ENCODE measurements at places on chromosomes 2 and 18.

GRCh38 chr2:179021258-179021657, 28.7 kb downstream of the CCDC141 start:
- no peak overlapping the region for H3K27ac ChIP-seq
- DNase-seq, result no peak
- H3K36me3 ChIP-seq, result no peaks in the 10 kb centered on the region
- H3K4me3 ChIP-seq, result no peak overlapping the region
- H3K27me3 ChIP-seq, result no peaks in the 10 kb centered on the region
- peaks cover 22% of the 10 kb centered on the region for H3K4me1 ChIP-seq

- no peak overlapping the region for H3K27ac ChIP-seq
- H3K4me1 ChIP-seq, result no peaks in the 10 kb centered on the region
- H3K4me3 ChIP-seq, result no peak overlapping the region
- no peaks in the 10 kb centered on the region for H3K27me3 ChIP-seq
- no peak for DNase-seq
Observed at GRCh38 chr2:22795287-22795866, 589.6 kb upstream of the KLHL29 start.

- no peak overlapping the region for H3K27ac ChIP-seq
- no peaks in the 10 kb centered on the region for H3K36me3 ChIP-seq
- DNase-seq, result no peak
- no peaks in the 10 kb centered on the region for H3K4me1 ChIP-seq
- H3K4me3 ChIP-seq, result no peak overlapping the region
- no peaks in the 10 kb centered on the region for H3K27me3 ChIP-seq
Observed at GRCh38 chr2:71792926-71793761, 339.8 kb downstream of the DYSF start.

DNA sequence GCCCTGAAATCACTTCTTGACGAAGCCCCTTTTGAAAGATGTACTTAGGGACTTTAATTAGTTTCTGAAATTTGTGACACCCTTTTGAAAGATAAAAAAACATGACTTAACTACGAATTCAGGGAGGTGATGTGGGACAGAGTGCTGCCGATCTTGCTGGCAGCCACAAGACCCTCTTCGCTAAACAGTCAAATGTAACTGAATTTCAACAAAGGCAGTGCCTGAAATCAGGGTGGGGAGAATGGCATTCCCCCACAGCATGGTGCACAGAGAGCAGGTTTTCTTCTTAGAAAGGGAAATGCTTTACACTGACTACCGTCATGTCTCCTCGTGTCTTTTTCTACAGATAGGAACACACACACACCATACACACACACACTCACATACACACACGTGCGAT, 640.2 kb upstream of the POU3F3 start:
- H3K27me3 ChIP-seq, result no peaks in the 10 kb centered on the region
- no peak overlapping the region for H3K4me3 ChIP-seq
- no peaks in the 10 kb centered on the region for H3K36me3 ChIP-seq
- DNase-seq, result no peak

DNA sequence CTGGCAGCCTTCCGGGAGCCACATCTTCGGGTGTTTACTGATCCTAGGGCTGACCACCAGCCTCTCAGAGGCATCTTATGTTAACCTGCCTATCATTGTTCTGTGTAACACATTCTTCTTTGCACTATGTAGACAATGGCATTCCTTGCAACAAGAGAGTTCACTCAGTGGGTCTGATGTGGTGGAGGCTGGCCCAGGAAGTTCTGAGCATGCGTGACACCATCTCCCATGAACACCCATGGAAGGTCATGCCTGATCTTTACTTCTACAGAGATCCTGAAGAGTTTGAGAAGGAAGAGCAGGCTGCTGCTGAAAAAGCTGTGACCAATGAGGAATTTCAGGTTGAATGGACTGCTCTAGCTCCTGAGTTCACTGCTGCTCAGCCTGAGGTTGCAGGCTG, 15.3 kb upstream of the ALMS1 start:
- H3K36me3 ChIP-seq, result no peaks in the 10 kb centered on the region
- DNase-seq, result no peak
- H3K4me3 ChIP-seq, result no peak overlapping the region
- H3K27ac ChIP-seq, result no peak overlapping the region
- no peaks in the 10 kb centered on the region for H3K4me1 ChIP-seq
- H3K27me3 ChIP-seq, result no peaks in the 10 kb centered on the region

DNA sequence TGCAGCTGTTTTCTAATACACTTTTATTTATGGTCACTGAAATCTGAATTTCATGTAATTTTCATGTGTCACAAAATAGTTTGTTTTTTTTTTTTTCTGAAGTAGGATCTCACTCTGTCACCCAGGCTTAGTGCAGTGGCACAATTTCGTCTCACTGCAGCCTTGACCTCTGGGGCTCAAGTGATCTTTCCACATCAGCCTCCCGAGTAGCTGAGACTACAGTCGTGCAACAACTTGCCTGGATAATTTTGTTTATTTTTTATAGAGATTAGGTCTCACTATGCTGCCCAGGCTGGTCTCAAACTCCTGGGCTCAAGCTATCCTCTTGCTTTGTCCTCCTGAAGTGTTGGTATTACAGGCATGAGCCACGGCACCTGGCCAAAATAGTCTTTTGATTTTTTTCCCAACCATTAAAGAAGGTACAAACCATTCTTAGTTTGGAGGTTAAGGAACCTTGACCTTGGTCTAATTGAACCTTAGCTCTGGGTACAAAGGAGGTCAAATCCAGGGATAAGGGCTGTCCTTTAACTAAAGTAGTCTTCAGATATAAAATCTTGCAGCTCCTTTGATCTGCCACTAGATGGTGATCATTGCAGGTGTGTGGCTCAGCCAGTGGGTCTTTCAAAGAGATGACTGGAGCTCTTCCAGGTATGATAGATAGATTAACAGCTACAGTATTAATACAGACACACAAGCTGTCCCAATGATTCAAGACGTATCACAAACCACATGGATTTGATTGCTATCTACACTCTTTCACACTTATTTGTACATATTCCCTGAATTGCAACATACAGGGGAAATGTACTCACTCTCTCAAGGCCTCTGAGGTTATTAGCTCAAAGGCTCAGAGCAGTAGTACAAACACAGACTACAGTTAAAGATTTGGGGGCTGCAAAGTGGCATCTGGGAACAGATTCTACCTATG, 4.7 kb upstream of the KRCC1 start:
- H3K4me3 ChIP-seq, result no peak overlapping the region
- no peaks in the 10 kb centered on the region for H3K27me3 ChIP-seq
- H3K36me3 ChIP-seq, result no peaks in the 10 kb centered on the region

- no peaks in the 10 kb centered on the region for H3K36me3 ChIP-seq
- H3K27ac ChIP-seq, result no peak overlapping the region
- H3K4me3 ChIP-seq, result no peak overlapping the region
- no peaks in the 10 kb centered on the region for H3K27me3 ChIP-seq
- H3K4me1 ChIP-seq, result no peaks in the 10 kb centered on the region
Observed at GRCh38 chr18:28127763-28128658, 48.9 kb downstream of the CDH2 start.
